G401 (cell line): ENCODE measurements at places on chromosomes 12 and 14. TPM values are rescaled to one million over a fixed set of nuclear protein-coding genes. Genes with fewer than 3 reads are reported as not detected.
A peak's percentile ranks its signal among the peaks of the same experiment; 100 is the strongest.

- DNase-seq = no peak
Observed at GRCh38 chr14:64556526-64556925, 6.8 kb downstream of the PPP1R36 start.

The AKAP6 gene
- 0.06 and 2.3 TPM in 2 replicates for total RNA-seq

- no peak for DNase-seq
Observed at GRCh38 chr12:13530966-13531365, 334.4 kb downstream of the EMP1 start.

The BCL2L2 gene
- 16.4 and 17.3 TPM in 2 replicates for total RNA-seq

The KLHDC1 gene
- total RNA-seq = 0.85 and 1.0 TPM in 2 replicates

DNA sequence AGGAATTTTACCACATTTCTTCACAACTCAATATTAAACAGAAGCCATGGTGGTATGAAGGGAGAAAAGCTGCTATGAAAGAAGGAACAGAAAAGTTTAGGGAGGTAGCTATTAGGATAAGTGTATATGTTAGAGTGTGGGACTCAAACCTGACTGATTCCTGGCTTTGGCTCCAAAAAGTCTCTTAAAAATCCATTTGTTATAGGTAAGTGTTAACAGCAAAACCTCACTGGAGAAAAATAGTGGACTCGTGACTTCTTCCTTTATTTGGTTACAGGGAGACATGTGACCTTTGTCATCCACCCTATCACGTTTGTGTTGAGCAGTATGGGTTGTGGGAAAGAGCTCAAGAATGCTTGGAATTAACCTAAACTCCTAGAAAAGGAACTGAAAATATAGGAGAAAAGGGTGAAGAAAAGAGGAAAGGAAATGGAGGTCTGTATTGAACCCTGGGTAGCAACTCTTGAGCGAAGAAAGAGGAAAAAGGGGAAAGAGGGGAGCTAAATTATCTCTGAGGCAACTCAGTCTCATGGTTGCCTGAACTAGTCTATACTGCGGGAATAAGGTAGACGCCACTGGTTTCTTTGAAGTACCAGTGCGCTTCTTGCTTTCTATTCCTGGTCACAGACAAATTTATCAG is 3.6 kb upstream of the EID3 start:
- DNase-seq = no peak

- DNase-seq = no peak
Observed at GRCh38 chr14:96519970-96520369, 17.8 kb downstream of the PAPOLA start.

DNA sequence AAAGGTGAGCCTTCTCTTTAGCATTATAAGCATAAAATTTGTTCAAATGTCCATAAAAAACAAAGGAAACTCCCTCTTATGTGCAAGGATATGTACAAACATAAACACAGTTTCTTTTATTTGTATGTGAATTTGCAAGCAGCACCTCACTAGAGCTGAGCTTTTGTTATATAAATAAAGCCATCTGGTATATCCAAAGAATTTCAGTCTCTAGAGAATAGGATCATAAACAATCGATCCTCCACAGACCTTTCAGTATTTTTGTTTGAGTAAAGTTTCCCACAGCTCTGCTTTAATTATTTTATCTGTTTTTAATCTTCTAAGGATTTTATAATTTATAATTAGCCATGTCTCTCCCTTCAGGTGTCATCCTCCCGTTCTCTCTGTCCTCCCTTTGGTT is 89.2 kb downstream of the OTOGL start:
- no peak for DNase-seq

GRCh38 chr12:84247931-84248330 is 664.7 kb downstream of the SLC6A15 start:
- DNase-seq = no peak

DNA sequence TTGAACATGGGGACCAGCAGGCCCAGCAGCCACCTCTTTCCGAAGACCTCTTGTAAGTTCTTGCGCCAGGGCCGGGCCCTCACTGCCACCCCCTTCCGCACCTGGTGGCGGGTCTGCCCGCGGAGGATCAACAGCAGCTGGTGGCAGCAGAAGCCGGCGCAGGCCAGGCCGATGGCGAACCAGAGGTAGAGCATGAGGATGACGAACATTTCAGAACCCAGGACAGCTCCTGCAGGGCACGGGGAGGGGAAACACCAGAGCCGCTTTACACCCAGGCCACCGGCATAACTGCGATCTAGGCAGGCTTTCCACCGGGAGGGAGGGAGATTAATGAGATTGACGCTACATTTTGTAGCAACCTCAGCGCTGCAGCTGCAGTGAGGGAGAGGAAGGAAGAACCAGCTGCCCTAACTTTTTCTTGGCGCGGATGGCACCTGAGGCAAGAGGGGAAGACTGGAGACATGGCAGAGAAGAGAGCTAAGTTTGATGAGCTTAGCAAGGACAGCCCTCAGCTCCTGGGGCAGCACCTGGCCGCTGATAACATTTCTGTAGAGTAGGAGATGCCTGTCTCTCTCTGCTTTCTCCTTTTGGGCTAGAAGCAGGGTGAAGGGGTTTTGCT is 7.8 kb downstream of the ZDHHC22 start:
- DNase-seq = no peak

- DNase-seq = no peak
Observed at GRCh38 chr14:89373185-89373584, 43.8 kb downstream of the FOXN3 start.

The AMDHD1 gene
- total RNA-seq = 0.27 and 0.62 TPM in 2 replicates

GRCh38 chr12:22321638-22322037 is 12.9 kb downstream of the ST8SIA1 start:
- DNase-seq = no peak

The KLRD1 gene
- not detected in 2 replicates for total RNA-seq

- DNase-seq = no peak
Observed at GRCh38 chr12:91100906-91101305, 10.4 kb downstream of the LUM start.

The AKAP5 gene
- 1.5 and 2.1 TPM in 2 replicates for total RNA-seq

The PSMC6 gene
- total RNA-seq = 247 and 252 TPM in 2 replicates

GRCh38 chr12:70719672-70720420 is 82.6 kb upstream of the PTPRB start:
- DNase-seq = peak; percentile 48

The TSPAN19 gene
- total RNA-seq = not detected in 2 replicates

The TCL1B gene
- not detected in 2 replicates for total RNA-seq

DNA sequence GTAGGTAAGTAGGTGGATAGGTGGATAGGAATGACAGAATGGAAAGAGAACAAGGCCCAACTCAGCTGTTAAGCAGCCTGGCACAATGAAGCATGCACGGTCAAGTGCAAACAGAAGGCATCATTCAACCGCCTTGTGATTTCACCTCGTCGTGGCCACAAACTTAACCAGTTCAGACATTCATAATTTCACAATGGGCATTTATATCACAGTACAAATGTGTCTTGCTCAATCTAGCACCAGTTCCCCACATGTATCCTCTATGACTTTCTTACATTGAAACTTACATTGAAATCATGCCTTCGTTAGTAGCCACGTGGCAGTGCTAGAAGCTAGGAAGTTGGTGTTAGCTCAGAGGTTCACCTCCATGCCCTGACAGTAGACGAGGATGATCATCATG is 207.5 kb downstream of the ETV6 start:
- no peak for DNase-seq

The PRR4 gene
- 9.2 TPM in 1 of 2 replicates, not detected in the other for total RNA-seq

DNA sequence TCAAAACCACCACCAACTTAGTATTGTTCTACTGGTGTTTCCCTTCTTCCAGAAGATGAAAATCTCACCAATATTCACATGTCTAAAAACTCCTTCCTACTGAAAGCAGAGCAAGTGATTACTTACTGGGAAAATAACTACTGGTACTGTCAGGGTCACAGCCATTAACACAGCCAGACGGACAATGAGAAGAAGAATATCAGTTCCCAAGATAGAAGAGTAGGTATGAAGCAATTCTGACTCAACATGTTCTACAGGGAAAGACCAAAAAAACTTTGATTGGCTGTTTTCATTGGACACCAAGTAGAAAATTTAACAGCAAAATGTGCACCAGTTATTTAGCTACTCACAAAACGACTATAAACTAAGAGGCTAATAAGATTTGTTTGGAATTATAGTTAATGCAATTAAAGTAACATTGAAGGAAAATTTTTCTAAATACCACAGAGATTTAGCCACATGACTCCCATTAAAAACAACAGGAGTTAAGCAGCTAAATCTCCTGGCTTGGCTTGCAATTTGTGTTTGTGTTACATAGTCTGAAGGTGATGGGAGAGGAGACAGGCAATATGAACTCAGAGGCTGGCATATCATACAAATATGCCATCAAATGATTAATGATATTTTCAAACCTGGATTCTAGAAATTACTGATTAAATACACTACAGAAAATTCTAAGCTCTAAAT is 9.5 kb downstream of the SLC38A2 start:
- no peak for DNase-seq

The CD163L1 gene
- total RNA-seq = not detected in 2 replicates

The RFLNA gene
- total RNA-seq = 2.1 and 2.3 TPM in 2 replicates

DNA sequence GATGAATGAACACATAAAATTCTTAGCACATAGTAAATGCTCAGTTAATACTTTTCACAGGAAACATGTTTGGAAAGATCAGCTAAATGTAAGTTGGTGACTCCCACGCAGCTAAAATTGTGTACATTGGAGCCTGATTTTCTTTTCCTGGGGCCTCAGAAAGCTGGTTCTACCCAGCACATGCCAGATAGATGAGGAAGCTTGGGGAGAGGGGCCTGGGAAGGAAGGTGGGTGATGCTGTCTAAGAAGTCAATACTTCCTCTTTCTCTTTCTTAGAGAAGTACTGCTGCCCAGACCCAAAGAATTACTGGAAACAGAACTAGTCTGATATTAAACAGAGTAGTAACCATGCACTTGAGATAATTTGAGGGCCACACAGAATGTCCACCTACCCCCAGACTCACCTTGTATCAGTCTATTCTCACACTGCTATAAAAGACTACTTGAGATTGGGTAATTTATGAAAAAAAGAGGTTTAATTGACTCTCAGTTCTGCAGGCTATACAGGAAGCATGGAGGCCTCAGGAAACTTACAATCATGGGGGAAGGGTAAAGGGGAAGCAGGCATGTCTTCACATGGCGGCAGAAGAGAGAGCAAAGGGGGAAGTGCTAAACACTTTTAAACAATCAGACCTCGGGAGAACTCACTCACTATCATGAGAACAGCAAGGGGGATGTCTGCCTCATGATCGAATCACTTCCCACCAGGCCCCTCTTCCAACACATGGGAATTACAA is 123.3 kb upstream of the MED13L start:
- no peak for DNase-seq

DNA sequence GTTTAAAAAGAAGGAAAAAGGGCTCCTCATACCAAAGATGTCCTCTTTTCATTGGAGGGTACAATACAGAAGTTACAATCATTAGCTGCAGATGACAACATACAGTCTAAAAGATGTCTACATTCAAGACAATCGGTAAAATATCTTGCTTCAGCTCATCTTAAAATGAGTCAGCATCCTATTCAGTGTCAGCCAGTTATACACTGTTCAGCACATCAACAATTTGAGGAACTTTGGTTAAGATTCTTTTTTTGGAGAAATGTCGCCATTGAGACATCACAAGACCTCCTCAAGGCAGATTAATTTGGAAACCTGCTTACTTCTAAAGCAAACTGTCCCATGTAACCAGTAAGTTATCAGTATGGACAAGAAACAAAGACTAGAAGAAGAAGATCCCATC is 100.7 kb upstream of the SLC38A4 start:
- no peak for DNase-seq

The ORMDL2 gene
- total RNA-seq = 27.8 and 51.5 TPM in 2 replicates

The RDH12 gene
- 0.43 TPM in 1 of 2 replicates, not detected in the other for total RNA-seq

The MORN3 gene
- 0.41 and 0.80 TPM in 2 replicates for total RNA-seq

DNA sequence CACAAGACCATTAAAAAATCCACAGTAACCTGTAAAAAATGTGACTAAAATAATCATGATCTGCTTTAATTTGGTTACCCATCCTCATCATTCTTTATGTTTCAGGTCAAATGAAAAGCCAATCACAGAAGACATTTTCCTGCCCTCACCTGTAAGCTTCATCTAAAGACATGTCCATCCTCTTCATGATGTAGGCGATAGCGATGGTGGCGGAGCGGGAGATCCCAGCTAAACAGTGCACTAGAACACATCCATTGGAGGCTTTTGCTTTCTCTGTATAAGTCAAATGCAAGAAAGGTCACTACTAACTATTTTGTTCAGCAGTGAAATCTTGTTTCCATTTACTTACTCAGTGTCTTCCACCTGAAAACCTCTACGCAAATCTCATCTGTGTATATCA is 82.6 kb downstream of the DUSP16 start:
- DNase-seq = no peak

DNA sequence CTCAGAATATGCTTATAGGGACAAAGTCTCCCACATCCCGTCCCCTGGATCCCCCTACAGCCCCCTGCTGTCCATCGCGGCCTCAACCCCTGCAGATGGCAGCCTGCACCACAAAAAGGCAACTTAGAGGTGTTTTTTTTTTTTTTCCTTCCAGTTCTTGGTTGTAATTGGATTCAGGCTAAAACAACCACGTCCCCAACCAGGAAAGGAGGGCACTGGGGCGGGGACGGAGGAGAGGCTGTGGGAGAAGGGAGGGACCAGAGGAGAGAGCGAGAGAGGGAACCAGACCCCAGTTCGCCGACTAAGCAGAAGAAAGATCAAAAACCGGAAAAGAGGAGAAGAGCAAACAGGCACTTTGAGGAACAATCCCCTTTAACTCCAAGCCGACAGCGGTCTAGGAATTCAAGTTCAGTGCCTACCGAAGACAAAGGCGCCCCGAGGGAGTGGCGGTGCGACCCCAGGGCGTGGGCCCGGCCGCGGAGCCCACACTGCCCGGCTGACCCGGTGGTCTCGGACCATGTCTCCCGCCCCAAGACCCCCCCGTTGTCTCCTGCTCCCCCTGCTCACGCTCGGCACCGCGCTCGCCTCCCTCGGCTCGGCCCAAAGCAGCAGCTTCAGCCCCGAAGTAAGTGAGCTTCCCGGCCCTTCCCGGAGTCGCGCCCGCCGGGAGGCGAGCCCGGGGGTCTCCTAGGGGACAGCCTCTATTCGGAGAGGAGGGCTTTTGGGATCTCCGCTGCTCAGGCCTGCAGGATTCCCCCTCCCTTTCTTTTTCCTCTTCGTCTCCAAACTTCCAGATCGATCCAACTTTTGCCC is at the start of gene MMP14:
Gene MMP14 (plus strand): TSS at position 285 of the 813 bp plus-strand sequence. CDS start 233 bp downstream, at position 518.
- peak; percentile 63 for DNase-seq

GRCh38 chr12:31620311-31620710 is 29.4 kb upstream of the DENND5B start:
- no peak for DNase-seq

The TGM1 gene
- 0.10 TPM in 1 of 2 replicates, not detected in the other for total RNA-seq

- no peak for DNase-seq
Observed at GRCh38 chr12:115075552-115076170, 391.7 kb upstream of the TBX3 start.

The RAP1B gene
- 97.5 and 103 TPM in 2 replicates for total RNA-seq

GRCh38 chr14:92677087-92677668 is 71.2 kb downstream of the LGMN start:
- DNase-seq = no peak

DNA sequence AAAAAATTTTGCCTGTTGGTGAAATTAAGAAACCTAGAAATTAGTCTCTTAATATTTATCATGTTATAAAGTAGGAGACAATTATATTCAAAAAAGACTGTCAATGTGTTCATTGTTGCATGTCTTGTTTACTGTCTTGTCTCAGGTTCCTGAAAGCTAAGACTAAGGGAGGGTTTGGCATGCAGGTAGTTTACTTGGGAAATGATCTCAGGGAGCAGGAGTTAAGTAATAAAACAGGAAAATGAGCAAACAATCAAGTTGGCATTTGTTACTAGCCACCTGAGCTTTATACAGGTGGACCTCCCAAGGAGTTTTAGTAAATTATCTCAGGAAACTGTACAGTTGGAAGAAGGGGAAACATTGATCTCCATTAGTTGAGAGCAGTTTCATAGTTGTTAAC is 188.0 kb upstream of the MDGA2 start:
- DNase-seq = no peak

GRCh38 chr12:92486443-92487137 is 216.2 kb upstream of the PLEKHG7 start:
- DNase-seq = no peak

- DNase-seq = no peak
Observed at GRCh38 chr12:64568298-64568697, 42.0 kb upstream of the RASSF3 start.
